ENCODE measurements at places on chromosomes 7 and 10.

DNA sequence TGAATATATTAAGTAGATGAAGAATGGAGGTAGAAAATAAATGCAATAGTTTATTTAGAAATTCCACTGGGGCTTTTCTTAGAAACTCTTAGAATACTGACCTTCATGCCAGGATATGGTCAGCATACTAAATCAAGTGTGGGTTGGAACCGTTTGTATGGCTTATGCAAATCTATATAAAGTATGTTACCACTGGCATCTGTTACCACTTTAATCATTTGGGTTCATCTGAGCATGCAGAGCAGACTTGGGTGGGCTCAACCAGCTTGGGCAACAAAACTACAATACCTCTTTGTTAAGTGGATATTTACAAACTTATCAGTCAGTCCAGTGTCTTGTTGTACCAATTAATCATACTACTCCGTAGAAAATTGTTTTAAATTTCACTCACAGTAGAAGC lies 125.8 kb downstream of the CRPPA start:
- no peak for DNase-seq

GRCh38 chr10:14456870-14457266 lies 126.1 kb upstream of the FRMD4A start:
- DNase-seq = no peak

DNA sequence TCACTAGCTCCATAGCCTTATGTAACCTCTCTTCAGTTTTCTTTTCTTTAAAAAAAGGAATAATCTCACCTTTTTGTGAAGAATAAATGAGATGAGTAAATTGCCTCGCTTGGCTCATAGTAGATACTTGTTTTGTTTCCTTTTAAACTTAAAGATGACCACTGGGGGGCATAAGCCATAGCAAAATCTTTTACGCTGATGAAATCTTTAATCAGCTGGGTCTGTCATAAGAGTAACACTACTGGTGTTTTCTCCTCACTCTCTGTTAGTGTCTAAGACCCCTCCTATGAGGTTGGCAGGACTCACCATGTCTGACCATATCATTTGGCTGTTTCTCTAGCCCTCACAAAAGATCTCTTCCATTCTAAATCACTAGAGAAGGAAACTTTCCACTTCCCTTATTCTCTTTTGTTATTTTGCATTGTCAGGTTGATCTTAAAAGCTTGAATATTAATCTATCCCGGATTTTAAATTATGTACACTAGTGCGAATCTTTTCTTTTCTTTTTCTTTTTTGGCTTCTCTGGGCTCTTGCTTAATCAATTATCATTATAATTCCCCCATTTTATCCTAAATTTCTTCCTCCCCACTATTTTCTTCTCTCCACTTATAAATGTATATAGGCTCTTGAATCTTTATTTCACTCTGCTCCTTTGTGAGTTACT lies 12.5 kb downstream of the STAG3 start:
- DNase-seq = no peak

DNA sequence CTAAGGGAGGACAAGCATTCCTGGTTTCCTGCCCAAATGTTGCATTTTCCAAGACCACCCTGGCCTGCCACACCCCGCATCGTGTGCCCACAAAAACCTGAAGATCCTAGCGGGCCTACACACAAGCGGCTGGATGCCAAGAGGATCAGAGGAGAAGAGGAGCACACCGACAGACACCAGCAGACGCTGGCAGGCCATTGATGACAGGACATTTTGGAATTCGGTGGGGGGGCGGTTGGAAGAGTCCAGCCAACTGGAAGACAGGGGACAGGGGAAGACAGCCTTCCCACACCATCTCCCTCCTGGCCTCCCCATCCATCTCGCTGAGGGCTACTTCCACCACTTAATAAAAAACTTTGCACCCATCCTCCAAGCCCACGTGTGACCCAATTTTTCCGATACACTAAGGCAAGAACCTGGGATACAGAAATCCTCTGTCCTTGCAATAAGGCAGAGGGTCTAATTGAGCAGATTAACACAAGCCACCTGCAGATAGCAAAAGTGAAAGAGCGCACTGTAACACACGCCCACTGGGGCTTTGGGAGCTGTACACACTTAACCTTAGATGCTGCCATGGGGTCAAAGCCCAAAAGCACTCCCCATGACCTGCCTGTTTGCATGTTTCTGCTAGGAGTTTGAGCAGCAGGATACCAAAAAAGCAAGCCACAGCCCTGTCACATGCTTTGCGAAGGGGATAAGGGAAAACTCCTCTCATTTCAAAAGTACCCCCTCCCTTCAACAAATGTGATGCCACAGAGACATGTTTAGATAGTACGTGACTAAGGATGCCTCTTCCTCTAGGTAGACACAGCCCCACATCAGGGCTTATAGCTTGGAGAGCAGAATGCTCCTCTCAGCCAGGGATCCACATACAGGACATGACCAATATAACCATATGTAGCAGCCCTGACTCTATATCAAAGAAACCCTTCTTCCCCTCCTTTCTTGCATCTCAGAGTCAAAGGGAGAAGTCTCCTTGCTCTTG lies 13.4 kb upstream of the SMNDC1 start:
- DNase-seq = no peak

GRCh38 chr10:48288661-48289060 lies 14.2 kb upstream of the FRMPD2 start:
- no peak for DNase-seq

DNA sequence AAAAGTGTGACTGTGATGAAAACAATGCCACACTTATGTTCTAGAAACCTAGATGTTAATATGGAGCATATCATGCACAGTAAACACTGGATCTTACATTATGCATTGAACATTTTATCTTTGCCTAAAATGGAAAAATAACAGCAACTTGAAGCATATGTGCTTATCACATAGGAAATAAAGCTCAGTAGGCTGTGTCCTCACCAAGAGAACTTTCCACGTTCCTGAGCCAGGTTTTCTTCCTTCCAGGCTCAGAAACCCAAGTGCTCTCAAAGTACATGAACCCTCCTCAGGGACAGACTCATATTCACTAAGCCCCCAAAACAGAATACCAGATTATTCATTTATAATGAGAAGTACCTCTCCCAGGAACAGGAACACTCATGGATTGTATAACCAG lies 79.4 kb upstream of the PRKAR2B start:
- no peak for DNase-seq

- no peak for DNase-seq
Observed at GRCh38 chr7:156192921-156193320, 380.7 kb upstream of the SHH start.

All from activated T-cell treated with anti-CD3 and anti-CD28 coated beads for 24 hours (primary cell).